Hematopoietic multipotent progenitor cell treated with erythropoietin and hydrocortisone succinate and interleukin-3 and kit ligand, for 4 days (in vitro differentiated cells): ENCODE measurements at places on chromosomes 11 and 22.

DNA sequence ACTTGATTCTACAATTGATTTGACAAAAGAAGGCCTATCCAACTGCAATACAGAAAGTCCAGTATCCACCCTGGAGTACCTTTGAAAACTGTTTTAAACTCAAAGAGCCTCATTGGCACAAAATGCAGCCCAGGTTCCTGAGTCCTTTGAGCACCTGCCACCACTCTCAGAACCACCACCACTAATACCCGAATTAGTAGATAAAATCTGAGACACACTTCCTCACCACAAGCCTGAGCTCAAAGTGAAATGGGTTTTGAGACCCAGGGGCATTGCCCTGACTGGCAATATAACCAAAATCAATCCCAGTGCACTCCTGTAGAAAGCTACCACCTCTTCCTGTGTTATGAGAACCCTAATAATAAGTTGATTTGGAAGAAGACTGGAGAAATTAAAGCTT, 215.7 kb downstream of the CSNK2A3 start:
- peak; percentile 7 for DNase-seq

- DNase-seq, result no peak
Observed at GRCh38 chr11:72859126-72859525, 44.9 kb downstream of the ATG16L2 start.

DNA sequence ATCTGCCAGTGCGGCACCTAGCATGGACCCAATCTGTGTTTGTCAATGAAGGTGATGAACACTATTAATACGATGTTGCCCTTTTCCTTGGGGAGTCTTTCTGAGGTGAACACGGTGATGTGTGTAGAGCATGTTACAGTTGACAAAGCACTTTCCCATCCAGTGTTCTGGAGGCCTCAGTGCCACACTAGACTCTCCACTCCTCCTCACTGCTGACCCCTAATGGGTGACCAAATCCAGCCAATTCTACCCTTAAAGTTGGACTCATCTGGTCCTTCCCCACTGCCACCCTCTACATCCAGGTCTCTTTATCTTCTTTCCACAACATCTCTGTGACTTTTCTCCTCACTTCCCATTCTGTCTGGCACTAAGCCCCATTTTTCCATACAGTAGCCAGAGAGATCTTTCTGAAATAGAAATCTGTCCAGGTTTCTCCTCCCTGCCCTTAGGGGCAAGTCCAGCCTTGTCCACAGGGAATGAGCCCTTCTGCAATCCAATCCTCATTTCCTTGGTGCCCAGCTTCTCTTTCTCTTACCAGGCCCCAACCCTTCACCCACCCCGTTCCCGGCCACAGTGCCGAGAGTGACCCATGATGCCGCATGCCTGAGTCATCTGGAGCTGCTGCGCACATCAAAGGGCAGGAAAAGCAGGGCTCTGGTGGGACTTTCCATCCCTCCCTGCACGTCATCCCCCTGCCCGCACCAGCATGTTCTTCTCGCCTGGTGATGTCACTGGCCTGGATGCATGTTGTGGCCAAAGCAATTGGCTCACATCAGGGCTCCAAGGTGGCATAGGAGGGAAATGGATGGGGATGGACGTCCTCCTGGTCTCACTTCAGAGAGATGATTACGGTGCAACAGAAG, 64.2 kb downstream of the RASSF10 start:
- DNase-seq, result no peak

DNA sequence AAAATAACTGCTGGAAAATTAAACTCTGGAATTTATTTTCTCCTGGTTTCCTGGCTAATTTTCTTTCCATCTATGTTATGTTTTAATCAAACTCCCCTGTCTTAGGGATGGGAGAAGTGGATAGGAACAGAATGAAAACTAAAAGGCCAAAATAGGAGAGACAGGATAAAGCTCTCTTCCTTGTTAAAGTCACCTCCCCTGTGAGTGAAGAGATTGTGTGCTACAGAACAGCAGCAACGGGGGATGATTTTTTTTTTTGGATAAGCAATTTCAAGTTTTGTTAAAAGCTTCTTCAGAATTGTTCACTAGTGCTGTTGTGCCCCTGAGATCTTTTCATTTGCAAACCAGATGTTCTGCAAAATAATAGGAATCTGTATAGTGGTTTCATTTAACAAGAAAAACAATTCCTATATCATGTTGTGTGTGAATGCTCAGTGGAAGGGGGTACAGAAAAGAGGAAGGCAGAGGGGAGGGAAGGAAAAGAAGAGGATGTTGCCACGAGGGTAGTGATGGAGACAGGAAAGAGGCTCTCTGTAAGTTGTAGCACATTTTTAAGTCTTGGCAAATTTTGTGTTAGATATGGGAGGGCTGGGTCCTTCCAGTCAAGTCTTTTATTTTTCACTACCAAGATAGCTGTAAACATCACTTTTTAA, 301.2 kb downstream of the CADM1 start:
- DNase-seq, result no peak

GRCh38 chr22:46308283-46308988, 11.8 kb downstream of the GTSE1 start:
- DNase-seq, result no peak

DNA sequence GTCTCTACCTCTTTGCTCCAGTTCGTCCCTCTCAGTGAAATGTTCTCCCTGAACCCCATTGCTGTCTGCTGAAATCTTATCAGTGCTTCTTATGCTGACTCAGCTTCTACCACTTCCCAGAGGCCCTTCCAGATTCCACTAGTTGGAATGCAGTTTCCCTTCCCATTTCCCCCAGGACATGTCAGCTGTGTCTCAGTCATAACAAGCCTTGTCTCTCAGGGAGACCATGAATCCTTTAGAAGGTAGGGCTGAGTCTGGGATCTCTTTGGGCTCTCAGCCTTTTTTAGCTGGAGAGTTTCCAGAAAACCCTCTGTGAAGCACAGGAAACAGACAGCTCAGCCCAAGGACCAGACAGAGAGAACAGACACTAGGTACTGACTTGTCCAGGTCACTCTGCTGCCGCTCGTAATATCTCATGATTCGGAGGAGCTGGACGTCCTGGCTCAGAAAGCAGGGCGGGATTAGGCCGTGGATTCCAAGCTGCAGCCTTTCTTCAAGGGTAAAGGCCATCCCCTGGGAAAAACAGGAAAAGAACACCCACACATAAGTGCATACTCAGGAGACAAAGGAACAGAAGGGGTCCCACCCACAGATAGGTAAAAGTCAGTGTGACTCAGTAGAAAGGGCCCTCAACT, 113.0 kb downstream of the ME3 start:
- no peak for DNase-seq

GRCh38 chr11:70079691-70080090, 1.6 kb downstream of the ANO1 start:
- DNase-seq, result no peak

DNA sequence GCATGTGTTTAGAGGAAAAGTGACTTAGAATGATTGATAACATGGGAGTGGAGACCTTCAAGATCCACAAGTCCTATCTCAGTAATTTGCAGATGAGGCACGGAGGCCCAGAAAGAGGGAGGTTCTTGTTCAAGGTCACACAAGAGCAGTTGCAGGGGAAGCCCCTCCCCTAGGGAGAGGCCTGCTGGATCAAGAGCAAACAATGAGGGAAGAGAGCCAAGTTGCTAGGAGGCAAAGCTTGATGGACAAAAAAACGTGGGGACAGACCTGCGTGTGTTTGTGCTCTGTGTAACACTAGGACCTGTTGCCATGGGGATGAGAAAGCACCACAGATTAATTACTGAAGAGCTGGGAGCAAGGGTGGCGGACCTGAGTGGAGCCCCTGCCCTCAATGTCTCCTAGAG, 6.4 kb upstream of the MFRP start:
- DNase-seq, result no peak

- DNase-seq, result no peak
Observed at GRCh38 chr11:64677441-64678023, 45.5 kb downstream of the NRXN2 start.

DNA sequence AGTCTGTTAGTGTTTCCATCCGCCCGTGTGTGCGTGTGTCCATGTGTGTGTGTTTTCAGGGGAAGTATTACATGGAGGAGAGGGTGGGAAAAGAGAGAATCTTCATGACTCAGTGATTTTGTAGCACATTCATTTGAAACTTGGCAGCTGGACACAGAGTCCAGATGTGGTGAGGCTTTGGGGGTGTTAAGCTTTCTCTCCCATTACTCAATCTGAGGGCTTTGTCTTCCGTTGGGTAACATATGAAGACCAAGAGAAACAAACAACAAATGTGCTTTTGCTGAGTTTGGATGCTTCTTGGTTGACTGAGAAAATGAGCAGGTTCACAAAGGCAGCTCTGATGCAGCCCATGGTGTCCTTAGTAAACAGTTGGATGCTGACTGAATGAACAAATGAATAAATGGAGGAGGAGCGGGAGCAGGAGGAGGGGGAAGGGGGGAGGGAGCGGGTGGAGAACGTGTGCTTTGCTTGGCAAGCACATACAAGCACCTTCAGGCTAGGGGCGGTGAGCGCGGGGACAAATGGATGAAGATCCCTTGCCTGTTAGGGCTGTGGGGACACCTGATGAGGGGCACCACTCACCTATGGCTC, 104.3 kb downstream of the ST3GAL4 start:
- DNase-seq, result no peak

DNA sequence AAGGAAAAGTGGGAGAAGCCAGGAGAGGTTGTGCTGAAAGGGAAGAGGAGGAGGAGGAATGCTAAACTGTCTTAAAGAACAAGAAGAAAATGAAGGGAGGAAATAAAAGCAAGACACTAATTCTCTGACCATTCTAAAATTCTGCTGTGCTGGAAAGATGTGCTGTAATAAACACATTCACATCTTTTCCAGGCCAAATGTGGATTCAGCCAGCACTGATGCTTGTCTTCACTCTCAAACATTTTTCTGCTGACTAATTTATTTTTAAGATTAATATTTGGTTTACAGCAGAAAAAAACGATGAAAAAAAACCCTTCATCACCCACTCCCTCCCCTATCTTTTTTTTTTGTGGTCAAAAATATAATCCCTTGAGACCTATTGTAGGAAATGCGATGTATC, 223.6 kb downstream of the SWAP70 start:
- DNase-seq, result no peak

DNA sequence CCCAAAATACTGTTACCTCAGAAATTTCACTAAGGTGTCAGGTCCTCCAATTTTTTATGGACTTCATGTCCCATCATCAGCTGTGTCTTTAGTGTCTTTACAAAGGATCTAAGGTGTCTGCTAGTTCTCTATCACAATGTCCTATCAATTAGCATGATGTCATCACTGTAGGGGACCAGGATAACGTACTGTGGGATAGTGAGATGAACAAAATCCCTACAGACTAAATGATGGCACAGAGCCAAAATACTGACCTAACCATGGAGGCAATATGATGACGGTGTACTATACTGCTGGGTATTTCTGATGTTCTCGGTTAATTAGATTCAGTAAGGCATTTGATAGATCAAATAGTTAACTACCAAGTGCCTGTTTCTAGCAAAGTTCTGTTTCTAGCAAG, 82.5 kb downstream of the SBF2 start:
- no peak for DNase-seq

DNA sequence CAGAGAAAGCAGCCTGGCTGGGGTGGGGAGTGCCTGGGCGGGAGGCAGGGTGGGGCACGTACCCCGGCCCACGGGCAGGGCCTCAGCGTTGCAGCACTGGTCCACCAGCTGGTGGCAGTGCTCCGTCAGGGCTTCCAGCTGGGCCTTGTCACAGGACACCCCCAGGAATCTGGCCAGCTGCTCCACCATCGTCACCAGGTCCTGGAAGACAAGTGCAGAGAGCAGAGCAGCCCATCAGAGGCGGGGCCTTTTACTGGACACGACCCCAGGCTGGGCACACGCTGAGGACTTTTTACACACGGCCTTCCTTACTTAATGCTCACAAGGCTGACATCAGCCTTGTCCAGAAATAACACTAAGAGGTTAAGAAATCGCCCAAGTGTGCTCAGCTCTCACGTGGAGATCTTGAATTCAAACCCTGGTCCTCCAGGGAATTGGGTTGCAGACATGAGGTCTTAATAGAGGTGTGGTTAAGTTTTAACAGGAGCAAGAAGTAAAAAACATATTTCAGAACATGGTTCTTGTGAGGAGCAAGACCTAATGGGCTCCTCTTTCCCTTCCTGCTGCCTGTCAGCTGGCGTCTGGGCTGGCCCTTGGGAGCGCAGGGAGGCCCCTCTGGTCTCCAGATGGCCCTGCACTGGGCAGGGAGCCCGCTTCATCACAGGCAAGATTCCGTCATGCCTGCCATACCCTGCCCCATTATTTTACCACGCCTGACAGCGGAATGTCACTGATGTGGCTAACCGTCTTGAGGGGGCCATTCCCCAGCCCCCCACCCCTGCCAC, 17.1 kb upstream of the EFCAB6 start:
- DNase-seq, result no peak

GRCh38 chr22:38136607-38137006, 26.1 kb upstream of the BAIAP2L2 start:
- peak; percentile 44 for DNase-seq

- DNase-seq, result no peak
Observed at GRCh38 chr11:130237282-130238006, 77.3 kb downstream of the ZBTB44 start.

DNA sequence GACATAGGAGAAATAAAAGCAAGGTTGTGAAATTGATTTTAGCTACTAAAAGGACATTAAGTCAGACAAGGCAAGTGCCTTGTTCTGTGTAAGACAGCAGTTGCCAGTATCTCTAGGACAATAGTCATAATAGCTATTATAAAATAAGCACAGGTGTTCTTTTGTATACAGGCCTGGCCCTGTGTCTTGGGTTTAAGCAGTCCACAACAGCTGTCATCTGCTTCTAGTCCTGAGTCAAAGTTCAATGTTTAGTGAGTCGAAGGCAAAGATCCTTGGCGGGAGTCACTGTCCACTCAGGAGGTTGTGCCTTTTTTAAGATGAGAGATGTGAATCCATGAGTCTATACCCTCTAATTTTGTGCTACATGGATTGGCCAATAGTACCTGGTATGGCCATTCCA, 79.5 kb downstream of the SC5D start:
- DNase-seq, result no peak

DNA sequence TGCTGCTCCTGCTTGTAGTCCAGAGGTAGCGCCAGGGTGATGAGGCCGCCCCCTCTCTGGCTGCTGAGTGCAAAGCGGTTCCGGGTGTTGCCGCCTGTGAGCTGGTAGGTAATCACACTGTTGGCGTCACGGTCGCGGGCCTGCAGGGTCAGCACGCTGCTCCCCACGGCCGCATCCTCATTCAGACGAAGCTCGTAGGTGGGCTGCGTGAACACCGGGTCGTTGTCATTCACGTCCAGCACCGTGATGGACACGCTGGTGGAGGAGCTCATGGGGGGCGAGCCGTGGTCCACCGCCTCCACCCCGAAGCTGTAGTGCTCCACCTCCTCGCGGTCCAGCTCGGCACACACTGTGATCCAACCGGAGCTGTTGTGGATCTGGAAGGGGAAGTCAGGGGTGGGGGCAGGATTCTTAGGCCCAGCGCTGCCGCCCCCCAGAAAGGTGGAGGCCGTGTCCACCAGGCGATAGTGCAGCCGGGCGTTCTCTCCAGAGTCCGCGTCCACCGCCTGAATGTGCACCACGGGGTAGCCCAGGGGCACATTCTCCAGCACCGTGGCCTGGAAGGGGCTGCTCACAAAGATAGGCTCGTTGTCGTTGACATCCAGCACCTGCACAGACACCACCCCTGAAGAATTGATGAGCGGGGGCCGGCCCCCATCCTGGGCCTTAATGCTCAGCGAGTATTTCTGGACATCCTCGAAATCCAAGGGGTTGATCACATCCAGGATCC, 2.4 kb downstream of the CELSR1 start:
- no peak for DNase-seq
